Muscle of leg (tissue), 16 donors: ENCODE measurements at places on chromosomes 16 and 17. TPM values are rescaled to one million over a fixed set of nuclear protein-coding genes. Genes with fewer than 3 reads are reported as not detected.

Gene TBX4
- total RNA-seq, result 20.0 TPM

DNA sequence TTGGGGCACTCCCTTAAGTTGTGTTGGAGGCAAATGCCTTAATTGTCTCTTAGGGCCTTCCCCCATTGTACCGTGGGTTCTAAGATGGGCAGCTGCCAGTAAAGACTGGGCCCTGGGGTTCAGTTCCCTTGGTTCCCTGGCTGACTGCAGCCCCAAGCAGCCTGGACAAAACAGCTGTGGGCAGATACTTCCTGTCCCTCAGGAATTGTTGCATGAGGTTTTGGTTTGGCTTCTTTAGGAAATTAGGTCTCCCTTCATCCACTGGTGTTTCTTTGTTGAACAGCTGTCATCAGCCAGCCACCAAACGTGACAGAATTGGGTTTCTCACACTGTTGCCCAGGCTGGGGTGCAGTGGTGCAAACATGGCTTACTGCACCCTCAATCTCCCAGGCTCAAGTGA lies 42.0 kb upstream of the ETV4 start:
- peak; percentile 40 for DNase-seq

- no peak for DNase-seq
Measured at GRCh38 chr17:20938988-20939615, 103.7 kb downstream of the USP22 start.

DNA sequence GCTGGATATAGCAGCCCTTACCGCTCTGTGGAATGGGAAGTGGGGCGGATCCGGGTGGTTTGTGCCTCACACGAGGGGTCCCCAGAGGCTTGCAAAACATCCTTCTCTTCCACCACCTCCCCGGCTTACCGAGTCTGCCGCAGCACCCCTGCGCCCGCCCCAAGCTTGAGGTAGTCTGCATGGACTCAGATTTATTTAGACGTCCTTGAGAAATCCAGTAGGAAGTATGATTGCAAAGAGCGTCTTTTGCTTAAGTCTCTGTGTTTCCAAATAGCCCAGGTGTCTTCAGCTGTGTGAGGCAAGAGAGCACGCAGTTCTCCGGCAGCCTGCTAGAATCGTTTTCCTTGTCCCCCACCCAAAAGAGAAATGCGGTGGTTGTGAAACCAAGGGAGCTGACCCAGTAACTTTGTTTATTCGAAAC lies 2.4 kb downstream of the KIAA0513 start:
- no peak for DNase-seq

Gene PRR14
- 9.3 TPM for total RNA-seq

DNA sequence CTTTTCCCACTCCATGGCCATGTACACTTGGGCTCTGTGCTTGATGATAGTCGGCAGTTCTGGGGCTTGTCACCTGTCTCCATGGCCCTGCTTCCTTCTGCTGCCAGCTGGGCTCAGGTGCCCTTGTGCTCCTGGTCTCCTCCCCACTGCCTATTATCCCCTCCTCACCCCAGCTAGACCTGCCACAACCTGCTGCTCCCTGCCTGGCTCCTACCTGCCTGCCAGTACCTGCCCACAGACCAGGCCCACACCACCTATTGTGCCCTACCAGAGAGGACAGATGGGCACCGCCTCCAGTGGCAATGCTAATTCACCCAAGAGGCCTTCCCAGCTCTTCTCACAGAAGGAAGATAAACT lies 538 bp upstream of the RAPGEFL1 start:
- no peak for DNase-seq

DNA sequence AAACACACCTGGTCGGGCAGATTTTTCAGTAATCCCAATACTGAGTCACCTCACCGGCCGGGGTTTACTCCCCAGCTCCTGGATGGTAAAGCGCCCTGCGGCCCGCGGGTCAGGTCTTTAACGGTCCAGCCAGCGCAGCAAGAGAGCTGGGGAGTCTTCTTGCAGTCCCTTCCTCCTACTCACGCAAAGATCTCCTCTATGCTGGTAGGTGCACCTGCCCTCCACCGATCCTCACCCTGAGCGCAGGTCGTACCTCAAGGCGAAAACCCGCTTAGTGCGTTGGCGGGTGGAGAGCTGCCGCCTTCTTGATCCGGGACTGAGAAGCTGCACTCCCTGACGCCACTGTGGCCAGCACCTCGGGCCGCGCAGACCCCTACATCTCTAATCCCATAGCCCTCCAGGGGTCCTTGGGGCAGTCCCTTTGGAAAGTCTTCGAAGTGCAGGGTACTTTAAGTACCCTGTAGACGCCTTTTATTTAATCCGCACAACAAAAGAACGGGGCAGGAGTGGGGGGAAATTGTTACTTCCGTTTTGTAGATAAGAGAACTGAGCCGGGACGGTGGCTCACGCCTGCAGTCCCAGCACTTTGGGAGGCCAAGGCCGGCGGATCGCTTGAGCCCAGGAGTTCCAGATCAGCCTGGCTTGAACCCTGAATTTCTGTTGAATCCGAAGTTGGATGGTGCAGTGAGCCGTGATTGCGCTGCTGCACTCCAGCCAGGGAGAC lies 10.4 kb upstream of the HOXB13 start:
- no peak for DNase-seq

Gene CD300E
- 0.09 TPM for total RNA-seq

GRCh38 chr17:60798576-60798975 lies 120.9 kb downstream of the BCAS3 start:
- no peak for DNase-seq

DNA sequence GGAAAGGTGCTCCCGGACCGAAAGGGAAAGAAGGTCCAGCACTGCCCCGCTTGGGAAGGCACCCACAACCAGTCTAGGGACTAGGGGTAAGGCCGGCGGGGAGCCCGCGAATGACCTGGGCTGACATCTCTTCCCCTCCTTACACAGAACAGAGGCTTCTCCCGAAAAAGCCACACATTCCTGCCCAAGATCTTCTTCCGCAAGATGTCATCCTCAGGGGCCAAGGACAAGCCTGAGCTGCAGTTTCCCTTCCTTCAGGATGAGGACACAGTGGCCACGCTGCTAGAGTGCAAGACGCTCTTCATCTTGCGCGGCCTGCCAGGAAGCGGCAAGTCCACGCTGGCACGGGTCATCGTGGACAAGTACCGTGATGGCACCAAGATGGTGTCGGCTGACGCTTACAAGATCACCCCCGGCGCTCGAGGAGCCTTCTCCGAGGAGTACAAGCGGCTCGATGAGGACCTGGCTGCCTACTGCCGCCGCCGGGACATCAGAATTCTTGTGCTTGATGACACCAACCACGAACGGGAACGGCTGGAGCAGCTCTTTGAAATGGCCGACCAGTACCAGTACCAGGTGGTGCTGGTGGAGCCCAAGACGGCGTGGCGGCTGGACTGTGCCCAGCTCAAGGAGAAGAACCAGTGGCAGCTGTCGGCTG lies 1.5 kb downstream of the CNP start:
- DNase-seq, result no peak
